ENCODE measurements at places on chromosomes 6 and 20. TPM values are rescaled to one million over a fixed set of nuclear protein-coding genes. Genes with fewer than 3 reads are reported as not detected.

GRCh38 chr6:3088968-3089367 is 20.7 kb downstream of the RIPK1 start:
- no peak for DNase-seq

Gene DDAH2
- total RNA-seq: 43.4 TPM

Gene NUP153
- total RNA-seq: 51.6 TPM

DNA sequence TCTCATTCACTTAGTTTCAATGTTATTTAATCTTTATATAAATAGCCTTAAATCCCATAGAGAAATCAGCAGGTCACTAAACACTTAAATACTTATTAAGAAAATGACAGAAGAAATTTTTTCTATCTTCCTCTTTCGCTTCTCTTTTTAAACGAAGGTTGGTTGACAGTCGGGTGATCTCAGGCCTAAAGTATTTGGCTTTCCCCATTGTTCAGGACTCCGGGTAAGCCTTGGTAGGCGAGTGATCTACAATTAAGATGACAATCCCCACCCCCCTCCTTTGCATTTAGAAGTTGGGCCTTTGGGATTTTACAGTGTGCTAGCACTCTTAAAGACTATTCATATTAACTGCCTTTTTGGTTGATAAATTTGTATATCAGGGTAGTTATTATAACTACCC is 19.7 kb upstream of the UTRN start:
- no peak for DNase-seq
